Glomerular endothelial cell (primary cell): ENCODE measurements at places on chromosomes 12 and 14.

DNA sequence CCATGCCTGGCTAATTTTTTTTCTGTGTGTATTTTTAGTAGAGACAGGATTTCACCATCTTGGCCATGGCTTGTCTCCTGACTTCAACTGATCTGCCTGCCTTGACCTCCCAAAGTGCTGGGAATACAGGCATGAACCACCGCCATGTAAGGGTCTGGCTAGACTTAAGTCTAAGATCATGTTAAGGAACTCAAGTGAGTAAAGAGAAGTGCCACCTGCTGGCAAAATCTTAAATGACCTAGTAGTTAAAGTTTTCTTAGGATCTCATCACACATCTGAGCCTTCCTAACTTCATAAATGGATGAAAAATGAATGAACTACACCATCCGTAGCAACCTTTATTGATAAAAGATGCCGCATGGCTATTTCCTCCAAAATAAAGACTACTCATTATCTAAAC is 1.7 kb upstream of the C12orf56 start:
- DNase-seq: no peak

GRCh38 chr12:49331380-49332222 is 5.4 kb downstream of the C1QL4 start:
- no peak for DNase-seq

GRCh38 chr14:105304565-105304964 is 3.8 kb upstream of the BRF1 start:
- DNase-seq: no peak

DNA sequence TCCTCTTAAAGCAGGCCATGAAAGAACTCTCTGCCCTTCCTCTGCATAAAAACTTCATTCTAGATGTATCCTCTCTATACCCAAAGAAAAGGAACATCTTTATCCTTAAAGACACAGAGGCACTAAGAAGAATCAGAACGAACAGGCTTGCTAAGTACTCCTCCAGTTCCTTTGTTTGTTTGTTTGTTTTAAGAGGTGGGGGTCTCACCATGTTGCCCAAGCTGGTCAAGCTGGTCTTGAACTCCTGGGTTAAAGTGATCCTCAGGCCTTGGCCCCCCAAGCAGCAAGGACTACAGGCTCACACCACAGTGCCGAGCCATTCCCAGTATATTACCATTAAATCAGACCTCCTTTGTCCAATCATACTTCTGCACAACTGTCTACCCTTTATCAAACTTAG is 14.0 kb downstream of the GDF3 start:
- DNase-seq: no peak

DNA sequence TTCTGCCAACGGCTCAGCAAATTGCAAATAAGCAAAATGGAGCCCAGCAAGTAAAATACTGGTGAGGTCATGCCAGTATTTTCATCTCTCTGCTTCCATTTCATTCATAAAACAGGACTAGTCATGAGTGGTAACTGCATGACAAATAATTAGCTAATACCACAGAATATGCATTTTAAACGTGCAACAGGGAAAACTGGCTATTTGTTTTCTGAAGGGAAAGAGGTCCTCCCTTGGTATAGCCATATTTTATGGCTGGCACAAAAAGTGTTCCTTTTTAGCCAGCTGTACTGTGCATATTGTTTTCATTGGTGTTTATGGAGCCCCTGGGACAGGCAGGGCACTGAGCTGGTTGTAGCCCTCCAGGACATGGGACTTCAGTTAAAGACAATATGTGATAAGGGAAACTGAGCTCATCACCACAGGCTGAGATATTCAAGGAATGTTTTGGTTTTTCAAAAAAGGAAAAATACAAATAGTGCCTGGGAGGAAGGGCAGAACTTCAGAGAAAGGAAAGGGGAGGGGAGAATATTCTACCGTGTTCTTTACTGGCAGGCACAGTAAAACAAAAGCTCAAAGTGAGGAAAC is 26.1 kb upstream of the FOXN3 start:
- DNase-seq: no peak

- DNase-seq: no peak
Measured at GRCh38 chr12:28253161-28253641, 62.9 kb downstream of the CCDC91 start.

- DNase-seq: no peak
Measured at GRCh38 chr12:97024393-97024792, 117.3 kb downstream of the NEDD1 start.

DNA sequence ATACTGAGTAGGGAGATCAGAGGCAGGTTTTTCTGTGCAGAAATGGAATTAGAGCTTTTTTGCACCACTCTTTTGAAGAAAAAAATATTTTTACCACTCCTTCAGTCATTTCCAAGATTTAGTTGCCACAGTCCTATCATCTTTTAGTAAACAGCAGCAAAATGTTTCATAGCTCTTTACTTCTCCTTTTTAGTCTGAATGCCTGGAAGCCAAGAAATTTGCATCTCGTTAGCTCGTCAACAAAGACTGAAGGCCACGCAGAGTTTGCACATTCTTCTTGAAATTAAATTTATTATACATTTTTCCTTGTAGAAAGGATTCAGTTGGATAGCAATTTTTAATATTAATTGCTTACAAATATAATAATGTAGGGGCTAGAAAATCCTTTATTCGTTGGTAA is 544.5 kb upstream of the ATP2B1 start:
- DNase-seq: no peak

- no peak for DNase-seq
Measured at GRCh38 chr14:52325630-52326029, 11.5 kb downstream of the PTGER2 start.

DNA sequence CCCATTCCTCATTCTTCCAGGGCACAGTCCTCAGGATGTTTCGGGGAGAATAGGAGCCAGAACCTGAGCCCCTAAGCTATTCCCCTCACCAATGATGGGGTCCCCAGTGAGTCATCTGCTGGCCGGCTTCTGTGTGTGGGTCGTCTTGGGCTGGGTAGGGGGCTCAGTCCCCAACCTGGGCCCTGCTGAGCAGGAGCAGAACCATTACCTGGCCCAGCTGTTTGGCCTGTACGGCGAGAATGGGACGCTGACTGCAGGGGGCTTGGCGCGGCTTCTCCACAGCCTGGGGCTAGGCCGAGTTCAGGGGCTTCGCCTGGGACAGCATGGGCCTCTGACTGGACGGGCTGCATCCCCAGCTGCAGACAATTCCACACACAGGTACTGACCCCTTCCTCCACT is 1.3 kb downstream of the SLC39A5 start:
- DNase-seq: no peak

- no peak for DNase-seq
Measured at GRCh38 chr14:92287987-92288386, 35.0 kb upstream of the SLC24A4 start.

DNA sequence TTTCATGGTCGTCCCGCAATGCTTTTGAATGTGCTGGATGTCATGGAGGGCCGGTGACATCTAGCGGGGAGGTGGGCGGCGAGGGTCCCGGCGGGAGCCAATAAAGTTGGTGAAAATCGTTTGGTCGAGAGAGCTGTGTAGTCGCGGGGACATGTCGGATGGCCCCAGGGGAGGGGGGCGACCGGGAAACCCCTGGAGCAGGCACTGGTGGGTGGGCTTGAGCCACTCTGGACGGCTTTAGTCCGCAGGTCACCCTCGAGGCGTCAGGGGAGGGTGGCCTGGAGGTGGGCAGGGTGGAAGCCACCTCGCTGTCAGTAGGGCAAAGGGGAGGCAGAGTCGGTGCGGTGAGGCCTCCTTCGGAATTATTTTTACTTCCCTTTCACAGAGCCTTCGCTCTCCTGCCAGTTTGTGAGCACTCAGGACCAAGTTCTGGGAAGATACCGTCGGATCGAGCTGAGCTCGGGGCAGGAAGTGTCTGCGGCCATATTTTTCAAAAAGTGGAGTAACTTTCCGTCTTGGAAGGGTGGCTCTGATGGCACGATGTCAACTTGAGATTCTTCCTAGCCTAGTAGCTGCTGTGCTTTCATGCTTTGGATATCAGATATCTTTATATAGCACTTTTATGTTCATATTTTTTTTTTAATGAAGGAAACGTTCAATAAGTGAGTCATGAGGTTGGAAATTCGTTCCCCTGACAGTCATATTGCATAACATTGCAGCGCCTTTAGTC is 28.2 kb downstream of the WBP11 start:
- DNase-seq: no peak

DNA sequence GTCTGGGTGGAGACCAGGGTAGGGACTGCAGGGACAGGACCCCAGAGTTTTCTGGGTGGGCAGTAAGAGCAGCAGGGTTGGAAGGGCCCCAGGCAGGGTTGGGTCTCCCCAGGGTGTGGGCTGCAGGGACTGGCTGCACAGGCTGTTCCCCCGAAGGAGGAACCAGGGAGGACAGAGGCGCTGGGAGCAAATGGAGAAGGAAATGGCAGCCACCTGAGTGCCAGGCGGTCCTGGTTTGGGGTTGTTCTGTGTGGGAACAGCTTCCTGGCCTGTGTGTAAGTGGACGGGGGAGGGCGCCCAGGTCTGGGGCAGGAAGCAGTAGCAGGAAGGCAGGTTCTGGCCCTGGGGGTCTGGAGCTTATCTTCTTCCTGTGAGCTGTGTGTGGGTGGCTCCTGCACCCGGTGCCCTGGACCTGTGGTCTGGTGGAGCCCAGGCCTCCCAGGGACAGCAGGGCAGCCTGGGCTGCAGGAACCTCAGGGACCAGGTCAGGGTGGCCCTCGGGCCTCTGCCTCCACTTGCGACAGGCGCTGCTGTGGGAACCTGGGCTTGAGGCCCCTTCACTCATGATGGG is 372.8 kb downstream of the TMEM121 start:
- DNase-seq: no peak

GRCh38 chr12:121166356-121166755 is 33.7 kb downstream of the P2RX7 start:
- no peak for DNase-seq

GRCh38 chr12:109221277-109221931 is 87.7 kb downstream of the FOXN4 start:
- DNase-seq: no peak

DNA sequence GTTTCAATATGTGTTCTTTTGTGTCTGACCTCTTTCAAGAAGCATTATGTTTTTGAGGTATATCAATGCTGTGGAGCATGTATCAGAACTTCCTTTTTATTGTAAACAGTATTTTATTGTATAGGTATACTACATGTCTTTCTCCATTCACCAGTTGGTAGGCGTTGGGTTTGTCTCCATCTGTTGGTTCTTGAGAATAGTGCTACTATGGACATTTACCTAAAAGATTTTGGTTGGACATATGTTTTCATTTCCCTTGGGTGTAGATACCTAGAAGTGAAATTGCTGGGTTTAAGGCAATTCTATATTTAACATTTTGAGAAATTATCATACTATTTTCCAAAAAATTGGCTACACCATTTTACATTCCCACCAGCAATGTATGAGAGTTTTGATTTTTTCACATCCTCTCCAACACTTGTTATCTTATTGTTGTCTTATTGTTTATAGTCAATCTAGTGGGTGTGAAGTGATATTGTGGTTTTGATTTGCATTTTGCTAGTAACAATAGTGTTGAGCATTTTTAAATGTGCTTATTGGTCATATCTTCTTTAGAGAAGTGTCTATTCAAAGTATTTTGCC is 409.2 kb downstream of the IPO8 start:
- DNase-seq: peak; percentile 31

DNA sequence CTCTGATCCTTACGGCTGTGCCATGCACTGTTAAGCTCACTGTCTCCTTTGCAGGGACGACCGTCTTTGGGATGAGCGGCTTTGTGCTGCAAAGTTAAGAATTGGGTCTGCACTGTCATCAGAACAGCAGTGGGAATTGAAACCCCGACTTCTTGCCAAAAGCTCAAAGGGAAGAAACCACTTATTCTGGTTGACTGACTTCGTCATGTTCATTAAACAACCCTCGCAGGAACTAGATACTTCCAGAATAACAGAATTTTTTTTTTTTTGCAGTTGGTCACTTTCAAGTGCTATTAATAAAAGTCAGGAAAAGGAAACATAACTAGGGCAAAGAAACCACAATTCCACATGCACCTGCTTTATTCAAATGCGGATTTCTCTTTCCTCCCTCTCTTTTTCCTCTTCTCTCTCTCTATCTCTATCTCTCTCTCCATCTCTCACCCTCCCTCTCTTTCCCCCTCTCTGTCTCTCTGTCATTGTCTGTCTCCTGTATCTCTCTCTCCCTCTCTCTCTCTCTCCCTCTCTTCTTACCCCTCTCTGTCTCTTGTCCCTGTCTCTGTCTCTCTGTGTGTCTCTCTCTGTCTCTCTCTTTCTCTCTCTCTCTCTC is 12.3 kb upstream of the GLT1D1 start:
- DNase-seq: no peak

- DNase-seq: peak; percentile 44
Measured at GRCh38 chr12:77724367-77724957, 106.2 kb upstream of the NAV3 start.

- DNase-seq: no peak
Measured at GRCh38 chr12:132285991-132286681, 43.3 kb downstream of the GALNT9 start.

DNA sequence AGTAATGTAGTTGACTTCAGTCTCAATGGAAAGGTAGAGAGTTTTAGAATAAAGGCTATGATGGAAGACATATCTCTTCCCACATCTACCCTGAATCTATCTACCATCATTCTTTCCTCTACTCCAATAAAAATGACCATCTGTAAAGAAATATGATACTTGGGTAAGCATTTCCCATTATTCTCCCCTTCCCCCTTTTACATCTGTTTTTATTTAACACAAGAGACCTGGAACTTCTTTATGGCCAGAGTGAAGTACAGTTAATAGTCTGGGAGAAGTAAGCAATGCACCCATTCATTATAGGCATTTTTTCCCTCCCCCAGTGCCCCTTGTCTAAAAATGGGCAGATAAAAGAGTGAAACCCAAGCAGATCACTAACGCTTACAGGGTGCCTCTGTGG is 6.5 kb downstream of the TPH2 start:
- DNase-seq: no peak

GRCh38 chr12:20557096-20557495 is 138.0 kb upstream of the SLCO1C1 start:
- no peak for DNase-seq

DNA sequence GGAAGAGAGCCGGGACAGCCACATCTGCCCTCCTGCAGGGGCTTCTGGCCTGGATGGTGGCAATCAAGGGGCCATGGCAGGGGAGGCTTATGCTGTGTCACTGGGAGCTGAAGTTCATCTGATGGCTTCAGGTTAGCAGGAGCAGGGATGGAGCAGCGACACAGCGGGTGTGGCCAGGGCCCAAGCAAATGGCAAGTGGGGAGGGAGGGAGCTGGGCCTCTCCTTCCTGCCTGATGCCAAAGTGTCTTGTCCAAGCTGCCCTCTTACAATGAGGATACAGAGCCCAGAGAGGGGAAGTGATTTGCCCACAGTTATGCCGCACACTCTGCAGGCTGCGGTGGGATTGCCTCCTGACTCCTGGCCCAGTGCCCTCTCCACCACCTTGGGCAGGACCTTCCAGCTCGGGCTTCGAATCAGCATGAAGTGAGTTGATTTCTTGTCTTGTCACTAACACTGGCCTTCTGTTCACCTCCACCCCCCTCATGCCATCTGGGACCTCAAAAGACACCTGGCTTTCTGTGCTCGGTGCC is 51.3 kb downstream of the IQSEC3 start:
- DNase-seq: no peak
